MV-4-11 (cell line): ENCODE measurements at places on chromosomes 12 and 14.
A peak's percentile ranks its signal among the peaks of the same experiment; 100 is the strongest.

GRCh38 chr12:67047634-67048033 is 221.5 kb upstream of the CAND1 start:
- no peak for DNase-seq

- DNase-seq, result no peak
Observed at GRCh38 chr12:6285532-6286306, 24.8 kb upstream of the PLEKHG6 start.

- no peak for DNase-seq
Observed at GRCh38 chr14:24817212-24818057, 183.4 kb upstream of the GZMB start.

DNA sequence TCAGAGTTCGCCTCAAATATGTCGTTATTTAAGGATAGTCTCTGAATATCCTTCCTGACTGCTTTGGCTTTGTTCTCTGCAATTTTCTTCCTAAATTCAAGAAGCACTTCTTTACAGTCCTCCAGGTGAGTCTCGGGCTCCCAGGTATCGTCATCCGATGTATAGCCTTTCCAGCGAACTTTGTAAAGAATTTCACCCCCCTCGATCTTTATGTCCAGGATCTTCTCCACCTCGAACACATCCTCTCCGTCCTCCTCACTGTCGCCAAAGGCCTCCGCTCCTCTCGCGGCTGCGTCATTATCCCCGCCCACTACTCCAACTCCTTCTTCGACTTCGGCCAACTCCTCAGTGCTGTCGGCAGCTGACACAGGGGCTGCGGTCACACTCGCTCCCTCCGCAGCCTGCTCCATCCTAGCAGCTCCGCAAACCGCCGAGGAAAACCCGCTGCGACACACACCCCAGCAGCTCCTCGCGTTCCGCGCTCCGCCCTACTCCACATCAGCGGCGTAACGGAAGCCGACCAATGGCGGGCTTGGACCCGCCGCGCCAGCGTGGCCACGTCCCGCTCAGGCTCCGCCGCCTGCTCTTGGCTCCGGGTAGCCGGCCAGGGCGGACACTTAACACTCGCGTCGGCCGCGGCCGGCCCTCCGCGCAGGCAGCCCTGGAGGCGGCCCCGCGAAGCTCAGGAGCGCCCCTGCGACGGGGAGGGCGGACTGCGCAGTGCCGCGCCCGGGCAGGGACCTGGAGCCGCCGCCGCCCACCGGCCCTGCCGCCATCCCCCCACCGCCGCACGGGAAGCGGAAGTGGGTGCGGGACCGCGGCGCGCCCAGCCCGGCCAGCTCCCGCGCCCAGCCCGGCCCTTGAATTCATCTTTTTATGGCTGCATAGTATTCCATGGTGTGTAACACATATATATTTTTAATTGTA is 4.1 kb downstream of the CD163L1 start:
- no peak for DNase-seq

DNA sequence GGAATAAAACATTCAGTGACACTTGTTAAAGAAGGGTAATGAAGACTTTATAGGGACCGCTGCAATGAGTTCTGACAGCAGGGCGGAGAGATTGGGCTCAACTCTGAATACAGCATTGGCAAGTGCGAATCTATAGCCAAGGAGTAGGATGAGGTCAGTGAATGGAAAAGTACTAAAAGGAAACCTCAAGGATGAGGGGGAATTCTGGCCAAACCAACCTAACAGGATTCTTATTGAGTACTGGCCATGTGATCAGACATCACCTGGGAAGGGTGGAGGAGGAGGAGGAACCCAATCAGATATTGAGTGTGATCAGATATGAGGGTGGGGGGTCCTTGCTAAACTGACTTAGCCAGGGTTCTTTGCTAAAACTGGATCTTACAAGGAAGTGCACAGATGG is 31.0 kb downstream of the DRAM1 start:
- DNase-seq, result no peak

GRCh38 chr12:127987199-127987901 is 279.6 kb upstream of the TMEM132C start:
- DNase-seq, result no peak

GRCh38 chr14:26995301-26995700 is 397.5 kb upstream of the NOVA1 start:
- DNase-seq, result no peak

DNA sequence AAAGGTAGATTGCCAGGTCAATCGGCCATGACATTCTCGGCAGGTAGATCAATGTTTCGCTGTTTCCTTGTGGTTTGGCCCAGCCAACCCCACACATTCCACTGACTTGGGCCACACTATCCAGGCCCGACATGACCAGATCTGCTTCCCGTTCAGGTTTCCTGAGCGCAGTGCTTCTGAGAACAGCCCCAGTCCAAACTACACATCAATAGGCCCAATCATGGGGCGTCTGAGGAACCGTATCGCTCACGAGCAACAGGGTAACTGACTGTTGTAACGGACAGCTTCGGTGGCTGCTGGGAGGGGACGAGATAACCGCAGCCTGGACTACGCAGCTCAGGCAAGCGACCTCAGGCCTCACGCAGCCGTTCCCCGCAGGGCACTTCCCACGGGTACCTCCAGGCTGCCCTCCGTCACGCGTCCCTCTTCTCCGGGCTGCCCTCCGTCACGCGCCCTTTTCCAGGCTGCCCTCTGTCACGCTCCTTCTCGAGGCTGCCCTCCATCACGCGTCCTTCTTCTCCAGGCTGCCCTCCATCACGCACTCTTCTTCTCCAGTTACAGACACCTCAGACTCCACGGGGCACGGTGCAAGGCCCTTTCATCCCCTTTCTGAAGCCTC is 14.7 kb downstream of the ZNF605 start:
- DNase-seq, result no peak

DNA sequence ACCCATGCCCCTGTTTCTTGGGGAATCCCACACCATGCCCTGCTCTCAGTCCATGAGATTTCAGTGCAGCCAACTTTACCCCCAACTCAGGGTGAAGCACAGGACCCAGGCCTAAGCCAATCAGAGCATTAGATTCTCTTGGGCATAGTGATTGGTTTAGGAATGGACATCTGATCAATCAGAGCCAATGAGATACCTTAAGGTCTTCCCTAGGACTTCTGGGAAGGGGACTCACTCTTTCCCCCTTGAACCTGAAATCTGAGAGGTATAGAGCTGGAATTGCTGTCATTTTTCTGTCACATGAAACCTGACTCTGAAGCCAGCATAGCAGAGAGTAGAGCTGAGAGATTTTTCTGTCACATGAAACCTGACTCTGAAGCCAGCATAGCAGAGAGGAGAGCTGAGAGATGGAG is 127.1 kb downstream of the ZFP36L1 start:
- no peak for DNase-seq

DNA sequence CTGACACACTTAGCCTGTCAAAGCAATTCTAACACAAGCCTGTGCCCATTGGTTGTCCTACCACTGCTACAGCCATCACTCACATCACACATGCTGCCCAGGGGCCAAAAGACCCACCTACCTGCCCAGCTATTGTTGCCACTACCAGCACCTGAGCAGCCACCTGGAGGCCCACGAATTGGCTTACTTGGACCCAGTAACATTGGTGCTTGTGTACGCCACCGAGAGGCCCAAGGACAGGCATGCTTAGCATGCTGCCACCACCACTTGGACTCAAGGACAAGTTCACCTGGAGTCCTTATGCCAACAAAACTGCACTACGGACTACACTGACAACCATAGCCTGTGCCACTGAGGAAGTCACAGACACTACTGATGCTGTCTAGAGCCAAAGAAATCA is 221.1 kb downstream of the SLC38A4 start:
- no peak for DNase-seq

DNA sequence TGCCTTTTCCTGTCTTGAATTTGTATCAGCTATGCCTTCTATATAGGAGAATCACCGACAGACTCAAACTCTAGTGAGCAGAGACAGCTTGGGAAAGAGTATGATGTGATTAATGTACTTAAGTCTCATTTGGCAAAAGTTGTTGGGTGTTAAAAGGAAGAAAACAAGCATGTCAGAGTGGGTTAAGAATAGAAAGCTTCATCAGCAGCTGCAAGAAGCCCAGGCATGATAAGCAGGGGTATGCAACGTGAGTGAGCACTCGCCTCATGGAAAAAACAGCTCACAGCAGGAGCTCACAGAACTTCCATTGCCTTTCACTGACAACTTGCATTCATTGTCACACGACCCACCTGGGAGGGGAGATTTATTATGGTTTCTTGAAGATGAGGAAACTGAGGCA is 35.9 kb upstream of the WNK1 start:
- no peak for DNase-seq

GRCh38 chr14:102683399-102684297 is 91.2 kb downstream of the RCOR1 start:
- DNase-seq, result no peak

DNA sequence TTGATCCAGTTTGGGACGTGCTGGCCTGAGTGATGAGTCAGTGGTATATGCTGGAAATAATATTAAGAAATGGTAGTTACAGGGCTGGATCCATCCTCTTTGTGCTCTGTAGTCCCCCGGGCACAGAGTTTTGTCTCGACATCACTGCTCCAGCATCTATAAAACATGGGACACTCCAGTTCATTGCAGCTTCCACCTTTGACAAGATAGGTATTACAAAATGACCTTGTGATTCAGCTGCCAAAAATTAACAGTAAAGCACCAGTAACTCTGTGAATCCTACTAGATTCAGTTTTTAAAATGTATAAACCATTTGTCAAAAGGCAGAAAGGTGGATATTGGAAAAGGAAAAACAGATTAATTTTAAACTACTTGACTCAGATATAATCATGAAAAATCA is 14.6 kb upstream of the GNG2 start:
- DNase-seq, result peak; percentile 37

DNA sequence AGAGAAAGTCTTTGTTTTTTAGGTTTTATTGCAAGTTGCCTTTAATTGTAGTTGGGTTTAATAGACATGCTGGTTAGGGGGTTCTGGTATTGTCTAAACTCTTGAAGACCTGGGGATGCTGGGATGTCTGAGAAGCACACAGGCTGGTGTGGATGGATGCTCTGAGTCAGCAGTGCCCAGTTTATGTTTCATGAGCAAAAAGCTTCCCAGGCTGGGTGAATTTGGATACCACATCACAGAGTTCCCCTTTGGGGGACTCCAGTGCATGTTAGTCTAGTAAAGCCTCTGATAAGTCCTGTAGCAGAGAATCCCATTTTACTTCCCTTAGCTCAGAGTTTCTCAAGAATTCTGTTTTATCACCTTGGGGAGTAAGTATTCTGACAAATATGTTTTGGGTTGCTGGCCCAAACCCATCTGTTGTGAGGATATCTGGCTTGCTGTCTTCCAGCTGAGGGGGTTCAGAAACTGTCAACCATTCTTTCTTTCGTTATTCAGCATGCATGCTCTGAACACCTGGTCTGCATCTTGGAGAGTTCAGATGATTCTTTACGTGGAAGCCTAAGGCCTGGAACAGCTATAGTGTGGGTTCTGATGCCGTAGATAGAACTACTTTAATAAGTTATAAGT is 509.1 kb downstream of the VRK1 start:
- DNase-seq, result no peak

DNA sequence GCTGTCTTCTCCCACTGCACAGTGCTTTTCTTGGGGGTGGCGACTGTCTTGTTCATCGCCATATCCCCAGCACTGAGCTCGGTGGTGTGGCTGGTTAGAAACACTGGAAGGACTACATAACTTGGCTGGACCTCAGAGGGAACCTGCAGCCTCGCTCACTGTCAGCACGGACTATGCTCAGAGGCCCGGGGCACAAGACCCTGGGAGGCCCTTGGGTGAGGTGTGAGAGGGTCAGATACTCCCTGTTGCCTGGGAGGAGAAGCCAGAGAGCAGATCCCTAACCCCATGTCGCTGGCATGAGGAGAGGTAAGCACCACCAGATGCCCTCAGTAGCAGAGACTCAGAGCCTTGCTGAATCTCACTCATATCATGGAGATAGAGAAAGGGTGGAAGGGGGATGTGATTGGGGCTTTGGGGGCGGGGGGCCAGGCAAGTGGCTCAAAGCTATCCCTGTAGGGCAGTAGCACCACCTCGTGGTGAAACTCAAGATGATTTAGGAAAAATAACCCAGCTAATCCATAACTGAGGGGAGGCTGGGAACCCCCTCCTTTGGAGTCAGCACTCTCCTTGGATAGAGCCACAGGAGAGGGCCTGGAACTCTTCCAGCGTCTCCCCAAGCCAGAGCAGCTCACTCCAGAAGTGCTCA is 18.7 kb upstream of the HDAC7 start:
- DNase-seq, result no peak

- peak; percentile 17 for DNase-seq
Observed at GRCh38 chr12:95959107-95959506, 16.0 kb downstream of the AMDHD1 start.

DNA sequence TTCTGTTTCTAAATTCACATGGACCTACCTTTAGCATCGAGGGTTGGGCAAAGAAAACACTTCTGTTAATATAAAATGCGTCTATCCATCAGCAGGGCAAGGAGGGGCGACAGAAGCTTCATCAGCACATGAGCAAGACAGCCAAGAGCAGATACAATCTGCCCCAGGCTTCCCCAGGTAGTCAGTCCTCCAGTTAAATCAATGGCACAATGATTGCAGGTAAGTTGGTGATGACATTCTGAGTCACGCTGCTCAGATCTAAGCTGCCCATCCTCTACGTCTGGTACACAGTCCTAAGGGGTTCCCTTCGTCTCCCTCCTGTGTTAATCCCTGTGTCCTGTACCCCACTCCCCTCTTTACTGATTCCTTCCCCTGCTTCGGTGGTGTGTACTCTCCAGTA is 38.8 kb downstream of the MAP3K9 start:
- DNase-seq, result no peak

- DNase-seq, result peak; percentile 12
Observed at GRCh38 chr12:19402743-19403431, 36.4 kb upstream of the AEBP2 start.

- DNase-seq, result no peak
Observed at GRCh38 chr12:75666939-75667334, 155.5 kb upstream of the KRR1 start.
